Astrocyte (in vitro differentiated cells and primary cell): ENCODE measurements at places on chromosomes 5 and 9.

GRCh38 chr9:109455861-109456260, 42.2 kb downstream of the PTPN3 start:
- DNase-seq, result no peak

GRCh38 chr5:170275376-170275994, 22.1 kb downstream of the LCP2 start:
- DNase-seq, result no peak

DNA sequence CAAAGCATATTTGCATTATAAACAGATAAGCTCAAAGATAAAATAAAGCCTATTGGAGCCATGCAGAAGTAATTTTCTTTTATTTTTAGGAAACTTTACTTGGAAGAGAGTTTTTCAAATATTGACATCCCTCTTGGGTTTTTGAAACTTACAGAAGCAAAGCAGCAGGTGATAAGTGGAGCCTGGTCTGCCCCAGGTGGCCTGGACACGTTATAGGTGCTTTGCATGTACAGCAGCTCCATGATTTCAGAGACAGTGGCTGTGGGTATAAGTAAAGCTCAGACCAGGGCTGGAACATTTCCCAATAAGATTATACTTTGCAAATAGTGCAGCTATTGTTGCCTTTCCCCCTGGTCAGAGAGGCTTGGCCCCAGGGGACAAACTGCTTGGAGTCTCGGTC, 51.5 kb downstream of the CCDC192 start:
- DNase-seq, result no peak

DNA sequence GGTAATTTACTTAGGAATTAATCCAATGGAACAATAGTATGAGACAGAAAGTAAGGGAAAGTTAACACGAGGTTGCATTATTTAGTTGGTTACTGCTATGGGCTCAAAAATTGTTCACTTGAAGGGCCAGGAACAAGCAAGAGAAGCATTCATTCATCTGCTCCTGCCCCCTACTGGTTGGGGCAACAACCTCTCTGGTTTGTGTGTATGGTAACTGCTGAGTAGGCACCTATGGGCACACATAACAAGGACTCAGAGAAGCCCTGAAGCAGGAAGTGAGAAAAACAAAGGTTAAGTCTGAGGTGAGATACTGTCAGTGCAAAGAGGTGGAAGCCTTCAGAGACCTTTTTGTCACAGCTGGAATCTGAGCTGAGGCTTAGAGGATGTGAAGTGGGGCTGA, 34.4 kb upstream of the RANBP6 start:
- no peak for DNase-seq

DNA sequence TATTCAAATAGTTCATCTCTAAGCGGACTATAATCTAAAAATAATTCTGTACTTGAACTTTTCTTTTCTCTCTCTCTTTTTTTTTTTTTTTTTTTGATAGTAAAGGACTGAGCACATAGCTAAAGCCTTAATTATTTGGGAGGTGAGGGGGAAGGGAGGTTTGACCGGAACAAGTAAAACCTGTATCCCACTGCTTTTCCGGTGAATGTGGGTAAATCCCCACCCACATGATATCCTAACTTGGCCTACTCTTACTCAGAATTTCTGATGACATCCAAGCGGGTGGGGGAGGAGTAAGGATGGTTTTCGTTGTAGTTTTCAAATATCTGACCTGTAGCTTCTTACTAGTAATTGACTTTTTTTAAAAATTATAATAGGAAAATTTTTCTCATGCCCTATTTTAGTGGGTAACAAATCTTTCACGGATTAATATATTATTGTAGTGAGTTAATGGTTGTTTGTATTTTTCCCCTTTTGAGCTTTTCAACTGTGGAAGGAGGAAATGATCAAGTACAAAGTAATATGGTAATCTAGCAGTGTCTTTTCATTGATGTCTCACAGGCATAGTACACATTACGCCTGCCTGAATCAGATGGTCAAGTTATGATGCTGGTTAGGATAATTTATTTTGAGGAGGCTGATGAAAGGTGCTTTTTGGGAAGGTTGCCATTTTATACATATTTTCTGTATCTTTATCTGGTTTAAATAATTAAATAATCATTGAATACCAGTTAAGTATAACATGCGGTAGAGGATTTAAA, 2.2 kb upstream of the ELL2 start:
- peak; percentile 42 for DNase-seq
